ENCODE measurements at places on chromosomes 7 and 10.

GRCh38 chr7:140176122-140176701, 571 bp downstream of the KDM7A start:
- DNase-seq, result no peak

- no peak for DNase-seq
These were observed 6.9 kb downstream of the ZYX start for GRCh38 chr7:143388051-143388450.

GRCh38 chr7:124781907-124782734, 16.5 kb upstream of the GPR37 start:
- DNase-seq, result no peak

GRCh38 chr10:12255048-12255447, 59.1 kb downstream of the CDC123 start:
- DNase-seq, result no peak

- no peak for DNase-seq
These were observed 50.1 kb downstream of the CYP26A1 start for GRCh38 chr10:93123766-93124165.

GRCh38 chr10:33195608-33196376, 138.7 kb downstream of the NRP1 start:
- DNase-seq, result no peak

DNA sequence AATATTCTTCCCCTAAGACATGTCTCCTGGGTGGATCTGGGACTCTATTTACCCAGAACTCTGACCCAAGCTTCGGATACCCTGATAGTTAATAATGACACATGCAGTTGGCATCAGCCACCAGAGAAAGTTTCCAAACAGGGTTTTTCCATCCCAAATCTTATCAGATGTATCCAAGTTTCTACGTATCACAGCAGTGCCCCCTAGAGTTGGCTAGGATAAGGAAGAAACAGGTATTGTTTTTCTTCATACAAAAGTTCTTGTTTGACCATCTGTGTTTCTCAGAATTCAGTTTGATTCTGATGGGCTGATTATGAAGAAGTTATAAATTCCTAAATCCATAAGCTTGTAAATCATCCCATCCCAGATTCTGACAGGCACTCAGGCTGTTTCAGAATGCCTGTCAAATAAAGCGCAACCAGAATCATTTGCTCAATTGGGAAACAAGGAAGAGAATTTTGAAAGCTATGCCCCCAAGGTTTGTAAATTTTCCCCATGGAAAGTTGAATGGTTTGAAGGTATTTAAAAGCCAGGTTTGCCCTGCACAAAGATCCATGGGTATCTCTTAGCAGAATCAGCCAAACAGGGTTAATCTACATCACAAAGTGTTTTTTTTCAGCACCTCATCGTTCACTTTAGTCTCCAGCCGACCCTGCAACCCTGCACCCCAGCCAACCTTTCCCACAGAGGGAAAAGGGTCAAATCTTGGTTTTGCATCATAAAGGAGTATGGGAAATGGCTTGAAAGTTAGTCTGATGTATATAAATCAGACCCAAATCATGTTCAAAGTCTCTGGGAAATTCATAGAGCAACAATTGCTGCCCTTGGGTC, 47.4 kb downstream of the NRAP start:
- DNase-seq, result no peak

GRCh38 chr7:45563941-45564461, 10.2 kb upstream of the ADCY1 start:
- no peak for DNase-seq

GRCh38 chr7:158458096-158458495, 129.5 kb downstream of the PTPRN2 start:
- no peak for DNase-seq

All from NCI-H1436 treated with DMSO at 0.1 percent for 48 hours (cell line).